ENCODE measurements at places on chromosomes 7 and 10. TPM values are rescaled to one million over a fixed set of nuclear protein-coding genes. Genes with fewer than 3 reads are reported as not detected.

Gene FAM24A
- total RNA-seq: not detected

Gene HOGA1
- total RNA-seq: 1.2 TPM

Gene ARMS2
- total RNA-seq: not detected

DNA sequence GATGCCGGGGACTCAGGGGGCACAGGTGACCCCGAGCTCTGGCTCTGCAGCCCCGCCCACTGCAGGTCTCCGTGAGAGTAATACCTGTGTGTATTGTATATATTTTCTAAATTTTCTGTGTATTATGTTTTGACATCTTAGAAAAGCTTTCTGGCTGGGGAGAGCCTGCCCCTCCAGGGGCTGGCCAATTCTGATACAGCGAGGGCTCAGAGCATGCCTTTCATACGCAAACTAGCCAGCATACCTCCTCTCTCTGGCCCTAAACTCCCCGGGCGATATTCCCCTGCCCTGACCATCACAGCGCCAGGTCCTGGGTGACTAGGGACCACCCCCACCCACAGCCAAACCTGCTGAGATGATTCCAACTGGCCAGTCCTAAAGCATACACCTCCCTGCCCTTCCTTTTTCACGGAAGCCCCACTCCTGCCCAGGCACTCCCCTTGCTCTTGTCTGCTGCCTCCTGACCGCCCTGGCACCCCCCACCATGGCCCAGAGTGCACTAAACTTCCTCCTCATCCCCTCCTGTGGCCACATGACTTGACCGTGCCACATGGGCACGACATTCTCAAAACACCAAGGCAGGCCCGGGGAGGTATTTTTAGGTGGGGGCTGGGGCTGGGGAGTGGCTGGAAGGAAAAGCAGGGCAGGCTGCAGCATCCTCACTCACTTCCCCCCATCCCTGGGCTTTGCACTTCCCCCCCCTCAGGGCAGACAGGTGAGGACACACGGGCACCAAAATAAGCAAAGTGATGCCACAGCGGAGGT lies 61.5 kb downstream of the INSIG1 start:
- H3K27ac ChIP-seq: no peak overlapping the region
- no peak overlapping the region for H3K4me3 ChIP-seq
- no peaks in the 10 kb centered on the region for H3K36me3 ChIP-seq
- no peak for DNase-seq

- no peak for DNase-seq
- H3K27me3 ChIP-seq: peaks cover 26% of the 10 kb centered on the region
- no peaks in the 10 kb centered on the region for H3K4me1 ChIP-seq
Observed at GRCh38 chr7:945147-945555, 9.3 kb downstream of the ADAP1 start.

GRCh38 chr10:96025566-96025965 lies 17.8 kb upstream of the CCNJ start:
- H3K27ac ChIP-seq: no peak overlapping the region
- DNase-seq: peak; percentile 37
- no peaks in the 10 kb centered on the region for H3K4me1 ChIP-seq
- no peak overlapping the region for H3K4me3 ChIP-seq

- H3K27me3 ChIP-seq: no peaks in the 10 kb centered on the region
- no peak for DNase-seq
- no peaks in the 10 kb centered on the region for H3K36me3 ChIP-seq
- H3K4me3 ChIP-seq: no peak overlapping the region
- H3K27ac ChIP-seq: no peak overlapping the region
- H3K4me1 ChIP-seq: no peaks in the 10 kb centered on the region
Observed at GRCh38 chr7:18874880-18875279, 242.6 kb downstream of the TWIST1 start.

GRCh38 chr7:80968606-80969005 lies 49.8 kb upstream of the SEMA3C start:
- DNase-seq: no peak
- no peak overlapping the region for H3K4me3 ChIP-seq
- no peaks in the 10 kb centered on the region for H3K4me1 ChIP-seq
- no peak overlapping the region for H3K27ac ChIP-seq
- H3K27me3 ChIP-seq: no peaks in the 10 kb centered on the region

Measured in neural progenitor cell (in vitro differentiated cells).